ENCODE measurements at places on chromosomes 13 and 19.

DNA sequence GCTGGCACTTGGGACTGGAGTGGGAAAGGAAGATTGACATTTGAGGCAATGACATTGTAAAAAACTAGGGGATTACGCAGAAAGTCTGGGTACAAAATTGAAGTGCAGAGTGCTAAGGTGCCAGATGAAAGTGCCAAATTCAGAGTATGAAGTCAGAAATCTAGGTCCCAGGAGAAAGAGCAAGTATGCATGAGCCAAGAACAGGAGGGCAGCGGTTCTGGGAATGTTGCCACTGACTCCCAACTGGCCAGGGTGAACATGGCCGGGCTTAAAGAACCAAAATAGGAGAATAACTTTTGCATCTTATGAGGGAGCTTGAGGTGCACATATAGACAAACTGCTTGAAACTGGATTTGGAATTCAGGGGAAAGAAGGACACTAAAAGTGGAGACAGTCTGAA is 495.8 kb upstream of the KLF12 start:
- DNase-seq = no peak

DNA sequence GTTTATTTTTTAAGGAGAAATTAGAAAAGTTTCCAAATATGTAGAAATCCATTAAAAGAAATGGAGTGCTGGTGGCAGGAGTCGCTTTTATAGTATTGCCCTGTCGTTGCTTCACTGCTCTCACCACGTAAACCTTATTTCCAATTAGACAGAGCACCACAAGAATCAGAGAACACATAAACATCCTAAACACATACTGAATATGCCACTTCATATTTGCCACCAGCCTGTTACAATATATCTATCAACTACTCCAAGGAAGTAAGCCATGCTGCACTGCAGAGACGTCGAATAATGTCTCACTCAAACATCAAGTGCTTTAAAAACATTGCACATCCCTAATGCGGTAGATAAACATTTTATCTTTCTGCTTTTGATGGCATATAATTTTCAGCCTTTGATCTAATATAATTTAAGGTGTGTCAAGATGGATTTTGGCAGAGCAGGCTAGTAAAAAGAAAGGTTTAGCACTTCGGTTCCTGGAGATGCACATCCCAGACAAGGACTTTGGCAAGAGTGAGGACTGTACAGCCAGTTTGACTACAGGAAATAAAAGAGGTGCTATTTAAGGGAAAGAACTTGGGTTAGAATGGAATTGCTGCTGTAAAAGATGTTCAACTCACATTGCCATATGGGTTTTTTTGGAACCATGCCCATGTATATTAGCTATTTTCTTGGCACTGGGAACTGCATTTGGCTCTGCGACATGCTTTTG is 932.3 kb downstream of the EFNB2 start:
- no peak for DNase-seq

- DNase-seq = no peak
Measured at GRCh38 chr19:14361824-14362223, 19.4 kb upstream of the ADGRE5 start.

GRCh38 chr13:20729633-20730585 is 26.4 kb downstream of the IL17D start:
- no peak for DNase-seq

DNA sequence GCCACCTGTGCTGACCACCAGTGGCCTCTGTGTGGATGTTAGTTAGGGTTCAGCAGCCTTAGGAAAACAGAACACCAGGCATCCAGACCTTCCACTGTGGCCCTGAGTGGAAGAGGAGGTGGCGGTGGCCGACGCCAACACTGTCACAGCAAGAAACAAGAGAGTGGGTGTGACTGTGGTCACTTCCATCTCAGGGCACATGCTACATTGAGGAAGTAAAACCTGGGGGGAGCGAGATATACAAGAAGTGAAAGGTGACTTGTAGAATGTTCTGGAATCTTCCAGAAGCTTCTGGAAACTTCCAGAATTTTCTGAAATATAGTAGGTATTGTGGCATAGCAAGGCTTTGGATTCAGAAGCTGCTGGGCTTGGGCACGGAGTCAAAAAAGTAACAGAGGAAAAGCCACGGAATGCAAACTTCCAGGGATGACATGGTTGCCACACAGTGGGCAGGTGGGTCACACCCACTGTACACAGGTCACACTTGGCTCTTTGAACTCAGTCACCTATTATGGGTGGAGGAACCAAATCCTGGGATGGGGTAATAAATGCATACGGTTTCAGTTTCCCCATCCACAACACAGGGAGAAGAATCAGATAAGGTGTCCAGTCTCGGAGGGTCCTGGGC is 24.3 kb downstream of the GNG7 start:
- DNase-seq = peak; percentile 71

DNA sequence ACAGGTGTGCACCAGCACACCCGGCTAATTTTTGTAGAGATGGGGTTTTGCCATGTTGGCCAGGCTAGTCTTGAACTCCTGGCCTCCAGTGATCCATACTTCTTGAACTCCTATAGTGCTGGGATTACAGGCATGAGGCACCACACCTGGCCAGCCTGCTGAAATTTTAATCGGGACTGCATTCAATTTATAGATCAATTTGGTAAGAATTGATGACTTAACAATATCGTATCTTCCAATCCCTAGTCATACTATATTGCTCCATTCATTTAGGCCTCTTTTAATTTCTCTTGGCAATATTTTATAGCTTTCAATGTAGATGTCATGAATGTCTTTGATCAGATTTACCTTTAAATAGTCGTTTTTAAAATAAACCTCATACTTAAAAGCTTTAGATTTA is 5.6 kb upstream of the ZNF45 start:
- no peak for DNase-seq

- DNase-seq = no peak
Measured at GRCh38 chr13:23901365-23901764, 4.1 kb upstream of the C1QTNF9B start.

DNA sequence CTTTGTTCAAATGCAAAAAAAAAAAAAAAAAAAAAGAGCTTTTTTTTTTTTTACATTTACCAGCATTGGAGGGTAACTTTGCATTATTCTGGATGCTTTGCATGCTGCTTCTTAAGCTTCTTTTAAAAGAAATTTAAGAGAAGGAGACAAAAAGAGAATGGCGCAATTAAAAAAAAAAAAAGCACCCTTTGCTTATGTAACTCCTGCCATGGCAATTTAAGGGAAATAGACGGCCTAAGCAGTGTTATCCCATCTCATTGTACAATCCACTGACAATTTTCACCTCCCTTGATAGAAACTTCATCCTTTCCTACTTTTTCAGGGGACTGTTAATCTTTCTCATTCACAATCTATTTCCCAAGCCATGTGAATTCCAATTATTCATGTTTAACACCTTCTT is 129.8 kb downstream of the KCTD12 start:
- no peak for DNase-seq

- no peak for DNase-seq
Measured at GRCh38 chr19:5605362-5605761, 17.2 kb downstream of the SAFB2 start.

GRCh38 chr19:5318306-5318705 is 22.3 kb downstream of the PTPRS start:
- DNase-seq = no peak

DNA sequence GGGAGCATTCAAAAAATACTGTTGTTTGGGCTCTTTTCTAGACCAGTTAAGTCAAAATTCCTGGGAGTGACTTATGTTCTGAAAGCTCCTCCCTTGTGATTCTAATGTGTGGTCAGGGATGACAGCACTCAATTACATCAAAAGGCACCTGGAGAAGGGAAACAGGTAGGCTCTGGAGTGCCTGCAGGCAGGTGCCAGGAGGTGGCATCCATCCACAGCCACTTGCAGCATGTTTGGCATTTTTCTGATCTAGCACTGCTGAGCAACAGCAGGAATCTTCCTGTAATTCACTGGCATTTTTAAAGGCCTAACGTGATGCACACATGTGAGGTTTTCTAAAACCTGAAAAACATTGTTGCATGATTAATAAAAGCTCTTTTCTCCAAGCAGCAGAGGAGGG is 94.6 kb downstream of the CCNA1 start:
- no peak for DNase-seq

GRCh38 chr13:75151081-75151643 is 330.8 kb downstream of the TBC1D4 start:
- no peak for DNase-seq

GRCh38 chr13:29503041-29503837 is 92.2 kb downstream of the SLC7A1 start:
- no peak for DNase-seq

DNA sequence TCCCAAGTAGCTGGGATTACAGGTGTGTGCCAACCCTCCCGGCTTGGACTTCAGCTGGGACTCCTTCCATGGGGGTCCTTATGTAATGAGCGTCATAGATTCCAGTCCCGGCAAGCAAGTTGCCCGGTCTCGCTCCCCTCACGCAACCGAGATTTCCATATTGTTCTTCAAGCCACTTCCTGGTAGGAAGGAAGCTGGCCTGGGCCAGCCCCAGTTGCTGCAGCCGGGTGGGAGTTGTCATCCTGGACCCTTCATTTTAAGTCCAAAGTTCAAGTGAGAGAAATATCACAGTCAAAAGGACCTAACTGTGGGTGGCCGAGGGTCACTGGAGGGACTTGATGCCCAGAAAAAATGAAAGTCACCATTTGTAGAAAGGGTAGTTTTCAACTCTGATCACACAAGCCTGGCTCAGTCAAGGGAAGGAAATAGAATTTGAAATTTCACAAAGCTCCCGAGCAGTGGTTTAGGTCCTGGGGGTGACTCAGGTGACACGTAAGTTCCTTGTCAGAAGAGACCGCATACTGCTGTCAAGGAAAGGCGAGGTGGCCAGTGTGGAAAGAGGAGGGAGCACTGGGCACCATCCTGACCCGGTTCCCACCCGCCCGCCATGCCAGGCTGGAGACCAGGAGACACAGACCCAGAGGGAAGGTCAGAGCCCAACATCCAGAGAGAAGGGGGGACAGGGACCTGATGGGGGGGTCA is 5.3 kb downstream of the FGF21 start:
- peak; percentile 44 for DNase-seq

DNA sequence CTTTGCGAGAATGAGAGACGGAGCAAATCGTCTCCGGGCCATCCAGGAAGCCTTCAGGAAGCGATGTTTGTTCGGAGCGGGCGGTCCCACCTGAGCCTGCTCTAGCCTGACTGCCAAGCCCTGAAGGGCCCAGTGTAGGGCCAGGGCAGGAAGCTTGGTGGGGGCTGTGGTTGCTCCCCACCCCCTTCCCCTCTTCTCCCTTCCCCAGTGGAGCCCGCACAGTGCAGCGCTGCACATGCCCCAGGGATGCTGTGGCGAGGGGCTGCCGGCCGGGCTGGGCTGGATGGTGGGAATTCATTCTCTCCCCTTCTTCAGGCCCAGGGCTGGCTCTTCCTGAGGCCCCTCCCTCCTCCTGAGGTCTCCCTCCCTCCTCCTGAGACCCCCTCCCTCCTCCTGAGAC is 7.1 kb upstream of the GRTP1 start:
- DNase-seq = no peak

GRCh38 chr13:108961542-108962125 is 332.2 kb downstream of the MYO16 start:
- DNase-seq = peak; percentile 76

GRCh38 chr19:4414144-4414799 is 11.8 kb downstream of the CHAF1A start:
- DNase-seq = no peak

DNA sequence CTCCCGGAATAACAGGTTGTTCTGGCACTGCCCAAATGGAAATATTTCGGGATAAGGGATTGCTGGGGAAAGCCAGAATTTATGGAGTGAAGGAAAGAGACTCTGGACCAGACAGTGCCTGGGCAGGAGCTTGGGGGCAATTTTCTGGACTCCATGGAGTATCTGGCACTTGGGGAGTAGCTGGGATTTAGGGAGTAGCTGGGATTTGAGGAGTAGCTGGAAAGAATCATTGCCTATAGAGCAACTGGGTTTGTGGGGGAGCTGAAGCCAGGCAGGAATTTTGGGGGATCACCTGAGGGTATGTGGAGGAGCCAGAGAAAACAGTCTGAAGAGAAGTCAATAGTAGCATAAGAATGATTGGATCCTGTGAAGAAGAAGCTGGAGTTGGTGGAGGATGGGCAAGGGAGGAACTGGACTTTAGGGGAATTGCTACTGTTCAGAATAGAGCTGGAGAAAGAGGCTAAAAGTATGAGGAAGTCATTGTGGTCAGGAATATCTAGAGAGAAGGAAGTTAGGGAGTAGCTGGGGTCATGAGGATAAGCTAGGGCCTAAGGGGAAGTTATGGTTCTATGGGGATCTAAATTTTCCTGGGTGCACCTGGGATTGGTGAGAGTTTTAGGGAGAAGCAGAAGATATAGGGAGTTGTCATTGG is 14.8 kb downstream of the FSD1 start:
- DNase-seq = peak; percentile 62

DNA sequence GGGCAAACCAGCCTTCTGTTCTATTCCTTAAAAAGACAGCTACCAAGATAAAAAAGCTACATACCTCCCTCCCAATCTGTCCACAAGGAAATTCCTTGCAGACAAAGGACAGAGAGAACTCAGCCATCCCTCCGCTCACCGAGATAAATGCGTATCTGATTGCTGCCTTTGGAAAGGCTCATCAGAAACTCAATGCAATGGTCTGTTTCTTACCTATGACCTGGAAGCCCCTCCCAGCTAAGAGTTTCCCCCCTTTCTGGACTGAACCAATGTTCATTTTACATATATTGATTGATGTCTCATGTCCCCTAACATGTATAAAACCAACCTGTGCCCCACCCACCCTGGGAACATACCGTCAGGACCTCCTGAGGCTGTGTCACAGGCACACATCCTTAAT is 11.6 kb downstream of the BTBD2 start:
- DNase-seq = no peak

DNA sequence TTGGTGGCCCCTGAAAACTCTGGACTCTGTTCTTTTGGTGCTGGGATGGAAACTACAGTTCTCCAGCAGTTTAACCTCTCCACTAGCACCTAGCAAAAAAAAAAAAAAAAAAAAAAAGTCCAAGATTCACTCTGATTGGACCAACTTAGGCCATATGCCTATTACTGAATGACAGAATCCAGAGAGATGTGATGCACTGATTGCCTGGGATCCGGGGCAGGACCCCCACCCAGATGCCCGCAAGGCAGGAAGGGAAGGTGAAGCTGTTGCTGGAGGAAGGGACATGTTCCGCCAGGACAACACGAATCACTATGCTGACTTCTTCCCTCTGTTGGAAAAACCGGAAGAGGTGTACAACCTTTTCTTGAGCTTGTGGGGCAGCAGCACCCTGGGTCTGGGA is 152.5 kb upstream of the ZNF536 start:
- DNase-seq = no peak
